Esophagus muscularis mucosa (tissue), 4 donors: ENCODE measurements at places on chromosomes 1 and 21. TPM values are rescaled to one million over a fixed set of nuclear protein-coding genes. Genes with fewer than 3 reads are reported as not detected.

DNA sequence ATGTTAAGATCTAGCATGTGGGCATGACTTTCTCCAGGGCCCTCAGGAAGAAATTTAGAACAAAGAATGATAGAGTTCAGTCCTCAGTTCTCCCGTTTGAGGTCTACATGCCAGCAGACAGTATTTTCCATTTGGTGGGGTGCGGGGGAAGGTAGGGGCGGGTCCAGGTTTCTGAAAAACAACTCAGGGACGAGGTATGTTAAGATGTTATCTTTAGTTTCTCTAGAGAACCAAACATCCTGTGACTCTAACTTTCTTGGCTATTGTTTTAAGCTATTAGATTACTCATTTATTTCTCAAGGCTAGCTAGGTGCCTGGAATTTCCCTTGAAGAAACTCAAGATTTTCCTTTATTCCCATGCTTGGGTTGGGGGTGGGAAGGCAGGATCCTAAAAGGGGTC lies 42.3 kb upstream of the SYT14 start:
- DNase-seq: no peak

Gene LMOD1
- 1,321 TPM for total RNA-seq

GRCh38 chr1:192949783-192950182 lies 109.4 kb downstream of the UCHL5 start:
- no peak for DNase-seq

DNA sequence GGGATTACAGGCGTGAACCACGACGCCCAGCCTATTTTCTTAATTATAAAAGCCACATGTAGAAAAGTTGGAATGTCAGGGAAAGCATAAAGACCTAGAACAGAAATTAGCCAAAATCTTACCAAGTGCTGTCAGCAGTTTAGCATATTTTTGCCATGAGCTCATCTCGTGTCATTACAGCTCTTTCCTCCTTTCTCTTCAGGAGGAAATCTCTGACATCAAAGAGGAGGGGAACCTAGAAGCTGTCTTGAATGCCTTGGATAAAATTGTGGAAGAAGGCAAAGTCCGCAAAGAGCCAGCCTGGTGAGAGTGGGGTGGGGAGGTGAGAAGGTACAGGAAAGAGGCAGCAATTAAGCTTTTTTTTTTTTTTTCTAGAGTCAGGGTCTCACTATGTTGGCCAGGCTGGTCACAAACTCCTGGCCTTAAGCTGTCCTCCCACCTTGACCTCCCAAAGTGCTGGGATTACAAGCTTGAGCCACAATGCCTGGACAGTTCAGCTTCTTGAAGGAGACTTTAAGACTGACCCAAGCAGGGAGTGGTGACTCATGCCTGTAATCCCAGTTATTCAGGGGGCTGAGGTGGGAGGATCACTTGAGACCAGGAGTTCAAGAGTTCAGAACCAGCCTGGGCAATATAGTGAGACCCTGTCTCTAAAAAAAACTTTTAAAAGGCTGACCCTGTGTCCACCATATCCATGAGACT lies 8.4 kb upstream of the BGLAP start:
- DNase-seq: no peak

Gene LCE1D
- total RNA-seq: not detected

- DNase-seq: no peak
Observed at GRCh38 chr1:153921803-153922075, 1.0 kb downstream of the GATAD2B start.

DNA sequence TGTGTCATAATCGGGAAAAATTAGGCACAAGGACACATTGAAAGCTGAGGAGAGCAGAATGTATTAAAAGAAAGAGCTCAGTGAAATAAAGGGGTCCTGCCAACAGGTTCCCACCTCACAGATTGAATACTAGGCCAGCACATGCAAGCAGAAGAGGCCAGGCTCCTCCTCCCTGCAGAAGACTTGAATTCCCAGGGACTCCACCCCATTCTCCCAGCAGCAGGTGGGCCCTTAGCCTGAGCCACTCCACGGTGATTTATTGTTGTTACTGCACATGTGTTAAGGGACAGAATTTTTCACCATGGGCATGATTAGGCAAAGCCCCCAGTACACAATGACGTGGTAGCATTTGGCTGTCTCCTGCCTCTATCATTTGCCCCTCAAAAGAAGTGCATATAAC lies 1844.7 kb downstream of the NCAM2 start:
- no peak for DNase-seq

- DNase-seq: no peak
Observed at GRCh38 chr1:151157067-151157531, 650 bp downstream of the TNFAIP8L2 start.

Gene LIPI
- not detected for total RNA-seq

- no peak for DNase-seq
Observed at GRCh38 chr1:169201084-169201619, 94.7 kb downstream of the ATP1B1 start.

DNA sequence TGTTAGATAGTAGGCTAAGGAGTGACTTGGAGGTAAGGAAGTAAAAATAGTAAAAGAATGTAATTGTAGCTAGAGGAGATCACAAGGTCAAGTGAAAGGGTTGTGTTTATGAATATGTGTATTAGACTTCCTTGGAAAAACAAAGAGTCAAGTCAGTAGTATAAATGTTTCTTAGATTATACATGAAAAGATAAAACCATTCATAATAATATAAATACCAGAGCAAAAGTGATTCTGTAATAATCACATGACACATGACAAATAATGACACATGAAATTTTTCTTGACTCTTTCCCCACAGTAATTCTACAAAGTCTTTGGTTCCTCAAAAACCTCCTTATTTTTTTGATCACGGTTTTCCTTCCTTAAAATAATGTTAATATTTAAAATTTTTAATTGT lies 56.4 kb downstream of the IVNS1ABP start:
- no peak for DNase-seq

GRCh38 chr1:228794173-228794572 lies 58.9 kb downstream of the RHOU start:
- no peak for DNase-seq

- no peak for DNase-seq
Observed at GRCh38 chr1:95640746-95641145, 406.7 kb downstream of the RWDD3 start.

DNA sequence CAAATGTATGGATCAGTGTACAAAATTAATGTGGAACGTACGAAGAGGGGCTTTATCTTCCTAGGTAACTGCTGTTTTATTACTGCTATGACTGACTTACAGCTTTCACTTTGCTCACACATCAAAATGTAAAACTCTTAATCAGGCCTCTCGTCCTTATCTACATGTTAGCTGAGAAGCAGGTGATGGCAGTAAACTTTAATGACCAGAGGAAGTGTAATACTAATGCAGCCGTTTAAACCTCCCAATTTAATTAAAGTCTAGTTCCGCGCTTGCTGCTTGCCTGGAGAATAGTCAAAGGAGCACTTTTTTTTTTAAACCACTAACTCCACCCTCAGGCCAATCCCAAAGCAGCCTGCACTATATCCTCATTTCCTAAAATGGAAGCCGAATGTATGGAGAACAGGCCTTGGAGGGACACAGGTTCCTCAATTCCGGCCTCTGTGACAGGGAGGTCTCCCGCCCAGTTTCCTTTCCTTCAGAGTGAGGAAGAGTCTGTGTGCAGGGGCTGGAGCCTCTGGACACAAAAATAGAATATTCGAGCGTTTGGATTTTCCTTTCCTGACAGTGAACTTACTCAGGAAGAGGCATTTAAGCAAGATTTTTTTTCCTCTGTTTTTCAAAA lies 36.7 kb upstream of the RASAL2 start:
- DNase-seq: no peak

Gene PRDM16
- 4.4 TPM for total RNA-seq

DNA sequence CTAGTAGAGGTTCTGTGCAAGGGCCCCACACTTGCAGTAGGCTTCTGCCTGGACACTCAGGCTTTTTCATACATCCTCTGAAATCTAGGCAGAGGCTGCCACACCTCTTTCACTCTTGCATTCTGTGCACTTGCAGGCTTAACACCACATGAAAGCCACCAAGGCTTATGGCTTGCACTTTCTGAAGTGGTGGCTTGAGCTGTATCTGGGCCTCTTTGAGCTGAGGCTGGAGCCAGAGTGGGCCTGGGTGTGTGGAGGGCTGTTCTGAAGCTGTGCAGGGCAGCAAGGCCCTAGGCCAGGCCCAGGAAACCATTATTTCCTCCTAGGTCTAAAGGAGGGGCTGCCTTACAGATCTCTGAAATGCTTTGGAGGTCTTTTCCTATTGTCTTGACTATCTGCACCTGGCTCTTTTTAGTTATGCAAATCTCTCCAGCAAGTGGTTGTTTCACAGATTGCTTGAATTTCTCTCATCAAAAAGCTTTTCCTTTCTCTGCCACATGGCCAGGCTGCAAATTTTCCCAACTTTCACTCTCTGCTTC lies 66.2 kb downstream of the TYW3 start:
- no peak for DNase-seq

- DNase-seq: no peak
Observed at GRCh38 chr1:39802496-39803260, 14.0 kb upstream of the BMP8B start.

DNA sequence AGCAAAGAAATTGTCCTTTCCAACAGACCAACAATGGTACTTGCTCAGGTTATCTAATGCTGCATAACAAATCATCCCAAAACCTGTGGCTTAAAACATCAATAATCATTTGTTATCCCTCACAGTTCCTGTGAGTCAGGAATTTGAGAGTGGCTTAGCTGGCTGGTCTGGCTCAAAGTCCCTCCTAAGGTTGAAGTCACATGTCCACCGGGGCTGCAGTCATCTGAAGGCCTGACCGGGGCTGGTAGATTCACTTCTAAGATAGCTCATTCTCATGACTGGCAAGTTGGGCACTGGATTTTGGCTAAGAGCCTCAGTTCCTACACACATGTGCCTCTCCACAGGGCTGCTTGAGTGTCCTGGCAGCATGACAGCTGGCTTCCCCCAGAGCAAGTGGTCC lies 16.9 kb downstream of the ERI3 start:
- no peak for DNase-seq

DNA sequence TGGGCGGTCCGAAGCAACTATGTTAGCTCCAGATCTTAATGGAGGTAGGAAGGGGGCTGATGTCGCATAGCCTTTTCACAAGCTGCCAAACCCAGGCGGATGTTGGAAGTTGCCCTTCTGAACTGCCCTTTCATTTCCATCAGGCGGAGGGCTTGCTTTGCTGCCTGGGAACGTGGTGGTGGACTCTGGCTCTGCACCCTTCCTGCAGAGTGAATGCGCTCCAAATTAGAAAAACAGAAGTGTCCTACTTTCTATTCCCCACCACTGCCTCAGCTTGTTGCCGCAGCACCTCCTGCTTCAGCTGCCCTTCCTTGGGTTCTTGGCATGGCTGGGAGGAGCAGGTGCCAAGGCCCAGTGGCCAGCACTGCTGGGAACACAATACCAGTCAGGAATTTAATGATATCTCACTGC lies 60.6 kb downstream of the AK4 start:
- DNase-seq: no peak

- DNase-seq: no peak
Observed at GRCh38 chr1:234310460-234310817, 62.8 kb upstream of the COA6 start.

- DNase-seq: no peak
Observed at GRCh38 chr21:32410291-32410690, 2.2 kb upstream of the EVA1C start.

DNA sequence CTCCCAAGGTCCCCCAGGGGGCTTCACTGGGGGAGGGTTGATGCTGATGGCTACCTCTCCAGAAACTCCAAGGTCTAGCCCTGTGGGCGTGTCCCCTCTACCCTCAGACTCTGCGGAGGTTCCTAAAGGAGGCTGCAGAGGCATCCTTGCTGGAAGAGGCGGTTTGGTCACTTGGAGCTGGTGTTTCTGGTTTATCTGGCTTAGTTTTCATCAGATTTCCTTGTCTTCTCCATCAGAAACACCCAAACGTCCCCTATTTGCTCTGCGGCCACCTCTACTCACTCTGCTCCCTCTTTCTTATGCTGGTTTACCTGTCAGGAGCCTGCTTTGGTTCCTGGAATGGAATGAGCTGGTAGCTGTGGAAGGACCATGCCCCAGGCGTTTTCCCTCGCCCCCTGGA lies 2.5 kb downstream of the PKP1 start:
- no peak for DNase-seq

DNA sequence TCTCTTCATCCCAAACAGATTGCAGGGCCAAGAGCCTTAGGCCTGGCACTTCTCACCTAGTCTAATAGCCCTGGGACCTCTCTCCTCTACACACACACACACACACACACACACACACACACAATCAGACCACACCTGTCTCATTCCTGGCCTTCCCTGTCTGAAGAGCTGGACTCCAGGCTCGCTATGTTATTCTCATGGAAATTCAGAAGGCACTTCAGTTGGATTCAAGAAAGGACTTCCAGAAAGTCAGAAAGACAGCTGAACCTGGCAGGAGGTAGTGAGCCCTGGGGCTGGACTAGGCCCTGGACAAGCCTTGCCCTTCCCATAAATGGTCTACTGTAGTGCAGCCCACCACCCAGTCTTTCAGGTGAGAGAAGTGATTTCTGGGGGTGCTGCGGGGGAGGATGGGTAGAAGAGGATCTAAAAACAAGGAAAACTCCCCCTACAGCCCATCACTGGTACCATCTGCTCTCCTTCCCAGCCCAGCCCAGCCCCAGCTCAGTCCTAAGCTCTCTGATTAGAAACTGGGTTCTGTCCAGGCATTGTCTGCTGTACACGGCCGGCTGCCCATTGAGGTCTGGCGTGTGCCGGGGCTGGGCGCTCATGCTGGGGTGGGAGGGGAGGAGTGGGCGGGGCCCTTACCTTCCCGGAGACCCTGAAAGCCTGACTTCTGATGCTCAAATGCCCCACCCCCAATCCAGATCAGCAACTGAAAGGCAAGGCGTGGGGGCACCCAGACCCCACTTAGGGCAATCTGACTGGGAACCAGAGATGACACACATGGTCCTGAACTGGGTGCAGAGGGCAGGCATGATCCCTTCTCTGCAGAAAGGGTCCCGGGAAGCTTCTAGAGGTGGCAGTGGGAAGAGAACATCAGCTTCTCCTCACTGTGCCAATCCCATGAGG lies 2.5 kb downstream of the KIF21B start:
- DNase-seq: no peak

DNA sequence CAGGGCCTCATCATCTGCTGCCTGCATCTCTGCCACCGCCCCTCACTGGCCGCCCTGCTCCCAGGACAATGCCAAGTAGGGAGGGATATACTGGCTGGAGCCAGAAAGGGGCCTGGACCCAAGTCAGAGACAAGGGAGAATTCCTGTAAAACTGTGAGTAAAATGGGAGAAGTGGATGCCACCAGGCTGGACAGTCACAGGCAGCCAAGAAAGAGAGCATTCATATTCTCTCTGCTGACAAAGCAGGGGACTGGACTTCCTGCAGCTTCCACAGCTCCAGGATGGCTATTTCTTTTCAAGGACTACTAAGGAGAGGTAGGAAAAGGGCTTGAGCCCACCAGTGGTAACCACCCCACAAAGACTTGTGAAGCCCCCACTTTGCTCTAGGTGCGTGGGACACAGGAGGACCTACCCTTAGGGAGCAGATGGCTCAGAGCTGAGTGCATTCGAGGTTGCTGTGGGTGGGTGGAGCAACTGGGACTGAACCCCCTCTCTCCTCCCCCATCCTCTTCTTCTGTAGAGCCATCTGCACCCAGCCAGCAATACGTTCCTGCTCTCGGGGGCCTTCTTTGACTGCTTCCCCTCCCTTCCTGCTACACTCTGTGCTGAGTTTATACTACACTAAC lies 57.5 kb downstream of the GLIS1 start:
- DNase-seq: no peak

- peak; percentile 70 for DNase-seq
Observed at GRCh38 chr1:33684396-33685179, 179.3 kb upstream of the HMGB4 start.
